ENCODE measurements at places on chromosomes 12 and 14.

DNA sequence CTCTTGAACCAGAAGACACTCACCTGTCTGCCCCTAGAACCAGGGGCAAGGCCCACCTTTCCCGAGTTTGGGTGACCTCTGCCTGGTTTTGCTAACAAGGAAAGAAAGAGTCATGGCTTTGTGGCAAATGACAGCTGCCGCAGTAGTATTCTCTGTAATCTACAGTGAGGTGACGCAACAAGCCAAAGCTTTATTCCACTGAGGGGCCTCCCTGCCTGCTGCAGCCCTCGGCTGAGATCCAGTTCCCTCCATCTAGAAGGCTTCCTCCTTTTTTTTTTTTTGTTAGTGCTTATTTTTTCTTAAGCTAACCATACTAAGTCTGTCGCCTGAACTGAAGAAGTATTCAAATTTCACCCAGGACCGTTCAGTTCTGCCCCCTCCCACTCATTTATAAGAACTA lies 142.3 kb upstream of the TMCC3 start:
- DNase-seq = no peak

DNA sequence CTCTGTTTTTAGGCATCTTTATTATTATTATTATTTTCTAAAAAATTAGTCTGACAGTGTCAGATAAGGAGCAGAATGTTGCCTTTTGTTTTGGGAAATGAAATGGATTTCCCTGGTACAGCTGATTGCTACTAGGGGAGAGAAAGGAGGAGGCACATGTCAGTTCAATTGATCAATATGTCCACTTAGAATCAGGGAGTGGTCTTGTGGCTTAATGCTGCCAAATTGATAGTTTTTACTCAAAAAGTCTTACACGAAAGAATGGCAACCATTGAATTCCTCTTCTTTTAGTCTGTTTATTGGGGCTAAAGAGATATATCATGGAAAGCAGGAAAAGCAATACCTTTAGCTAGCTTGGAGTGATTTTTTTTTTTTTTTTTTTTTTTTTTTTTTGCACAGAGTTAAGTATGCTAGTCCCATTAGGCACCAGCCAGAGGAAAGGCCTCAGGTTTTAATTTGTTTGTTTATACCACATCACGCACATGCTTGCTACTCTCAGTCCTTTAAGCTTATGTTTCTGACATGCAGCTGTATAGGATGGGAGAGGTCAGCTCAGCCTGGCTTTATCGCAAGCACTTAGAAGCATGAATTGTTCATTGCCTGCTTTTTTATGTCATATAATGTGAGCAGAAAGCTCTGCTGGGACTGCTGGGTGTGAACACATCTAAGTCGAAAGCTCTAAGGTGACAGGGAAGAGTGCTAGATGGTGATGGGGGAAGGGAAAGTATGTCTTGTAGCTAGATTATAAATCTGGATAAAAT lies 1.4 kb downstream of the AKAP6 start:
- DNase-seq = no peak

GRCh38 chr14:84468153-84468552 lies 1061.8 kb upstream of the FLRT2 start:
- no peak for DNase-seq

DNA sequence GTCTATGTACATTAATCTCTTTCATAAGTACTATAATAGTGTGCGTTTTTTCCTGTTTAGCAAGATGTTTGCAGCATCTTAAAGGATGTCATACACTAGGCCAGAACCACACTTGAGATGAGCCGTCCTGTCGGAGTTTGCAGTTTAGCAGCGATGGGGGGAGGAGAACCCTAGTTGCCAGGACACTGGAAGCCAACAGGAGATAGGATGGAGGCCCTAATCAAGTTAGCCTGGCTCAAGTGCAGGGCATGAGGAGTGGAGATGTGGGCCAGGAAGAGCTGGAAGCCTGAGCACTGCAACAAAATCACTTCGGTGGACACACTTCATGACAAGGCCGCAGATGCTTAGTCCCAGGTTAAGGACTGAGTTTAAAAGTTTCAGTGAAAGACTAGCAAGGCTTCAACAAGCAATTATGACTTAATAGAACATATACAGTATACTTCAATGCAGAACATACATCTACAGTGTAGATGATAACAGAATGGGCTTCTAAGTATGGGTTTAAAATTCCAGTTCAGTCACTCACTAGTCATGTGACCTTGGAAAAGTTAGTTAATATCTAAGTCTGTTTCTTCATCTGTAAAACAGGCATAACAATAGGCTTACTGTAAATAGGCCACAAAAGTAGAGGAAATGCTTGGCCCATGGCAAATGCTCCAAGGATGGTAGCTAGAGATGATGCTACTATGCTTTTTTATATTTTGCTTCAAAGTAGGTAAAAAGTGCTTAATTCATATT lies 77.1 kb downstream of the PTPN21 start:
- no peak for DNase-seq

GRCh38 chr12:93790472-93791152 lies 113.4 kb downstream of the CRADD start:
- no peak for DNase-seq

- DNase-seq = no peak
Observed at GRCh38 chr12:124428136-124428791, 133.4 kb downstream of the RFLNA start.

- DNase-seq = no peak
Observed at GRCh38 chr14:42163136-42163535, 556.5 kb downstream of the LRFN5 start.

DNA sequence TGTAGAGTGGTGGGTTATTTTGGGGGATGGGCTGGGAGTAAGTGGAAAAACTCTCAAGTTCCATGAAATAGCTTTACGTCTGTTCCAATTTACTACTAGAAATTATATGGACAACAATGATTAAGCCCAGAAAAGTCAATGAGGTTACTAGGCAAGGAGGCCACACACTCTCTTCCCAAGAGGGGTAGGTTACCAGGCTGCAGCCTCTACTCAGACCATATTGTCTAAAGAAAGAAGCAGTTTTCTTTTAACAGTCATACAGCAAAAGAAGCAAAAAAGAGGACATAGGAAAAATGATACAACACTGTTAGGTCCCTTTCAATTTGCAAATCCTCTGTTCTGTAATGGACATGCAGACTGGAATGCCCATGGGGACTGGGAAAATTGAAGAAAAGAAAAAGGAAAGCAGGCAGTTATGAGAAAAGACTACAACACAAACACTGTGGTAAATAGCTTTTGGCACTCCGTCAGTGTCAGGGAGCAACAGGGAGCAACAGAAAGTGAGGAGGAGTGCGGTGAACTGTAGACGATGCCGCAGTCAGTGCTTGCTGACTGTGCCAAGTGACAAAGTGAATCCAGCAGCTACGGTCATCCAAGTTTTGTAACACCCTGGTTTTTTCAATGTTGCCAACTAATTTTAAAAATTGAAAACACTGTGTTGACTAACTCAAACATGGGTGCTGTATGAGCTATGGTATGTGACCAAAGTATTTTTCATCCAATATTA lies 39.8 kb upstream of the HMGA2 start:
- DNase-seq = no peak

DNA sequence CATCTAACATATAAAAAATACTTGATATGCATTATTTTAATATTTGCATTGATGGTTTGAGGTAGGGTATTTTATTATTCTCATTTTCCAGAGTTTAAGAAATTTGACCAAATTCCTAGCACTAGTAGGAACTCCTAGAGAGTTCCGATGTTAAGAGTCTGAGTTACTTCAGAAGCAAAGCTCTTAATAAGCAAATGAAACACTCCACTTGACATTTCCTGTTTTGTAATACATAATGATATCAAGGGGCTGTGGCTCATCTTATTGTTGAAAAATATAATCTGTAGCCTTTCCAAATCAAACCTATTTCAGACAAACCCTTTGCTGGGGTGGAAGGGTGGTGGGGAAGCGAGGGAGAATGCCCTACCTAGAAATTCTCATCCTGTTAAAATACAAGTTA lies 355.5 kb downstream of the DIO2 start:
- DNase-seq = no peak

DNA sequence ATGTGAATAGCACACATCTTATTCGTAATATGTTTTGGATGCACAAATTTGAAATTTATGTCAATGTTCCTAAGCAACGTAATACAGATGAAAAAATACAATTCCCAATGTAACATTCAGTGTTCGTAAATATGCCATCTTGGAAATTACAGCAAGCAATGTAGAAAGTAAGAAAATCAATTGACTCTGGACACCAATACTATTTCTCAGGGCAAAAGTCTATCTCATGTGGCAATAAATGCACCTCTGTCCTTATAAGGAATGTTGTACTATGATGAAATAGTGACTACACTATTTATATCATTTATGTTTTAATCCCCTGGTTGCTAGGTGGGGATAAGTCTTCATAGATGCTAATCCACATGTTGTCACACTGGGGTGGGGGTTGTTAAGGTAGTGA lies 251.2 kb downstream of the GXYLT1 start:
- no peak for DNase-seq

DNA sequence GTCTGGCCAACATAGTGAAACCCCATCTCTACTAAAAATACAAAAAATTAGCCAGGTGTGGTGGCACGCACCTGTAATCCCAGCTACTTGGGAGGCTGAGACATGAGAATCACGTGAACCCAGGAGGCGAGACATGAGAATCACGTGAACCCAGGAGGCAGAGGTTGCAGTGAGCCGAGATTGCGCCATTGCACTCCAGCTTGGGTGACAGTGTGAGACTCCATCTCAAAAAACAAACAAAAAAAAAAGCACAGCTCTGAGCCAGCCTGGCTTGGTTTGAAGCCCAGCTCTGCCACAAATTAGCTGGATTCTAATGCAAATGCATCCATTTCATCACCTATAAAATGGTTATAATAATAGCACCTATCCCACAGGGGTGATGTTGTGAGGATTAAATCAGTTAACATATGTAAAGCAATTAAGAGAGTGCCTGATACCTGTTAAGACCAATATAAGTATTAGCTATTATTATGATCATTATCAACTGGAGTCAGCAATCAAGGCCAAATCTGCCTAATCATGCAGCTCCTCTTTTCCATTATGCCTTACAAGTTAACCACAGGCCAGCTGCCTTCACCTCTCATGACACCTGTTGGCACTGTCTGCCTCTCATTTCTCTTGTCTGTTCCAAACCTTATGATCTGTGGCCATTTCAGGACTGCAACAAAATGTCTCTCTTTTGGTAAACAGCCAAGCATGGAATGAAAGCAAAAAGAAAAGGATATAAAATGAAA lies 2.1 kb downstream of the GNPTAB start:
- no peak for DNase-seq

DNA sequence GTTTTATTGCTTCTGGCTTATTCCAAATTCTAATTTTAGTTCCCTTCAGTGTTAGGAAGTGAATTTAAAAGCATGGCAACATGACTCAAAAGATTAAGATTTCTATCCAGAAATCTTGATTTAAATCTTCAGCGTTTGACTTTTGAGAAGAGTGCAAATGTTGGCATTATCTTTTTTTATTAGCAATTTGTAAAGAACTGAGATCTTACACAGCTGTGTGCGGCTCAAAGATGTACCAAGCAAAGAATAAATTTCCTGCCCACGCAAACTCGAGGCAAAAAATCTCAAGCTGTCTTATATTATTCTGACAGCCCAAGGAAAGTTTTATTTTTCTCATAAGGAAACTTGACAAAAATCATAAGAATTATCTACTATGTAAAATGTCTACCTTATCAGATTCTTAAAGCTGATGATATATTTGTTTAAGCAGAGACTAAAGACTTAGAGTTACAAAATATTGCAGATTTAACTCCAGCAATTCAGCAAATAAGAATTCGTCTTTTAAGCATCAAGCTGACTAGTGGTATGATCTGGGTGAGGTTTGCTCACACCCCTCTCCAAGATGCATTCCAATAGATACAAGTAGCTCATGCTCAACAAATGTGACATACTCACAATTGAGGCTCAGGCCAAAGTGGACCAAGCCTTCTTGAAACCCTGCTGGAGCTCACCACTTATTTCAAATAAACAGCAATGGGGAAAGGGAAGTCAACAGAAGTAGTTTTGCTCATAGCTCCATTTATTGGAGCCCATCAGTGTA lies 47.4 kb upstream of the POC1B start:
- DNase-seq = no peak

DNA sequence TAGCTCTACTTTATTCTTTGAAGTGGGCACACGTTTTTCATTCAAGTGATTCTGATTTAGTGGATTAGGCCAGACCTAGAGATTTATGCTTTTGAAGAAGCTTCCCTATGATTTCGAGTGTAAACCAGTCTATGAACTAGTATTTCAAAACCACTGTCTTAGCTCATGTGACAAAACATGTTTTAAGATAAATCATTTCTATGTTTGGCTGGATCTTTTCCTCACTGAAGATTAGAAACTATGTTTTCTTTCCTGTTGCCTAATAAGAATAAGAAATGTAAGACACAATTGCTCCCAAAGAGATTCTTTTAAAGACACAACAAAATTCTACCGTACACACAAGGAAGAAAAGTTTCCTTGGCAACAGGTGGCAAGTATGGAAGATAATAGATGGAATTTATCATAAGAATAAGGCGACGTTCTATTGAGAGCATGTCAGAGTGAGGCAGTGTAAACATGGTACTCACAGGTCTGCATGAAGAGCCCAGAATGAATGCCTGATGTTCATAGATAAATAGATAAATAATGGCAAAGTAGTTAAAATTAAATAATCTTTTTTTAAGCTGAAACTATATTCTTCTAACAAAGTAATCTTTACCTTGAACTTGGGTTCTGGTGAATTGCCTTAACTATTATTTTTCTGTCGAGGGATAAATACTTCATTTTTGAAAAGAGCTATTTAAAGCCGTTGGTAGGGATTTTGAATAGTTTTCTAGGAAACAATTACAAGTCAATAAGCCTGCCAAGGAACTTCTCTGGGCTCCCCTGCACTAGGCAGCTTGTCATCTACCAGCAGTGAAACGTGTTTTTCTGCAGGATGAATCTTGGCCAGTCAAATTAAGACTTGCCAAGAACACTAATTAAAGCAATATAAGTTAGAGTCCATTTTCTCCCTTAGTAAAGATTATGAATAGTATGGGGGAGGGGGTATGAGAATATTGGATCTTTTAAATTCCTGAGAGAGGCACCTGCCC lies 34.1 kb upstream of the C12orf75 start:
- no peak for DNase-seq

- no peak for DNase-seq
Observed at GRCh38 chr12:12439636-12440035, 82.8 kb downstream of the BORCS5 start.

DNA sequence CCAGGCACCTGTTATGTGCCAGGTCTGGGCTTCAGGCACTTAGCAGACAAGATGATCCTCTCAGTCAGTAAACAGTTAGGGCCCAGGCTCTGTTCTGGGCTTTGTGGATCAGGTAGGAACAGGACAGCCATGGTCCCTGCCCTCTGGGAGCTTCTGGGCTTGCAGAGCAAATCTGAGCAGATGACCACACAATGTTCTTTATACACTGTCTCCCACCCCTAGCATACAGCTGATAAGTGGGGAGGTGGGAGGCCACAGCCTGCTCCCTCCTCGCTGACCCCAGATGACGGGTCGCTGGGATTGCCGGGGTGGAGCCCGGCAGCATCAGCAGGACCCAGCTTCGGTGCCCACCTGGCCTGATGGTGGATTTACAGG lies 53.1 kb upstream of the RIN3 start:
- no peak for DNase-seq

DNA sequence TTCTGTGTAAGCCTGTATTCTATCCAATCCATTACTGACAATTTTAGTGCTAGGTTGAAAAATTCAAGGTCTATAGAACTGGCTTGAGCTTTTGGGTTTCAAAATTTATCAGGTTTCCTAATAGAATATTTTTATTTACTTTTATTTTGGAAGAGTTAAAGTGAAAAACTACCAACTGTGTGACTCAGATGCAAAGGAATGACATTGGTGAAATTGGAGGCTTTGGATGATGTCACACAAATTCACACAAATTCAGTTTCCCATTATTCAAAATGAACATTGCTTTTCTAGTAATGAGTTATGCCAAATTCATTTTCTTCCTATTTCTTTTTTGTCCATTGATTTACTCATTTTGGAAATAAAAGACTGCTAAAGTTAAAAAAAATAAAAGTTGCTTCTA lies 186.9 kb downstream of the ALX1 start:
- DNase-seq = no peak
